Femur (tissue), 1 donor: ENCODE measurements at places on chromosomes 16 and 17.

DNA sequence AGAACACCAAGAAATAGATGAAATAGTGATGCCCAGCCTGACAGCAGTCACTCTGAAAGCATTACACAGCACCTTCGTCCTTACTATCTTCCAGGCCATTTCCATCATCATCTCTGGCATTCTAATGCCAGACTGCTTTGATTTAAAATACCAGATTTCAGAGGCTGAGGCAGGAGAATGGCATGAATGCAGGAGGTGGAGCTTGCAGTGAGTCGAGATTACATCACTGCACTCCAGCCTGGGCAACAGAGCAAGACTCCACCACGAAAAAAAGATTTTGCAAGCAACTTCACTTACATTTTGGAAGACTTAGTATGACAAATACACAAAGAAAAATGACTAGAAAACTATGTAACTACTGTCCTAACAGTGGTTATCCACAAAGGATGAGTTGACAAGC lies 244.0 kb downstream of the CPPED1 start:
- DNase-seq: no peak

DNA sequence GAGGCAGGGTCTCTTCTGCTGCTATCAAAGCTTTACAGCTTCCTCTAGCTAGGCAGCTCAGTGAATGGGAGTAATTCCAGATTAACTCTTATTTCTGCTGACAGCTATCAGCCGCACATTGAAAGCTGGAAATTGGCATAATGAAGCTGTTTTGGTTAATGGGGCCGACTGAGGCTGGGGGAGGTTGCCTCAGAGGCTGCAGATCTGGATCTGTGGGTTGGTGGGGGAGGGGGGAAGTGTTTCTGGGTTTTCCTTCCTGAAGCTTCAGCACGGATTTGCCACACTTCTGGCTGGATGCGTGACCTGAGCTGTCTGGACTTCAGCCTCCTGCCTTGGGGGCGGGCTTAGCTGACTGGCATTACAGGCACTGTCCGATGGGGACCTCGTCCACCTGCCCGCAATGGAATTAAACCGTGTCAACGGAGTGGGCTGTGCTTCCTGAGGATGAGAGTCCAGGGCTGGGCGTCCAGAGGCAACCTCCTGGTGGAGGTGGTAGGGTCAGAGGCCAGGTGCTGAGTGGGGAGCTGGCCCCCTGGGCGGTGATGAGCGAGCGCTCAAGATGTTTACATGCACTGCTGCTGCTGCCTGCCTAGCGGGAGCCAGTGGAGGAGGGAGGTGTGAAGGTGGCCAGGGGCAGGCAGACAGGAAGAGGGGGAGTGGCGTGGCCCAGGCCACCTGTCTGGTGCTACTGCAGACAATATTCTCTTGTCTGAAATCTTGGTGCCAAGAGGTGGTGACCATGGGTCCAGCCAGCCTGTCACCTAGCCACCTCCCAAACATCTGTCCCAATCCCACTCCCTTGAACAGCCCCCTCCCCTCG lies 6.7 kb upstream of the ABCC3 start:
- DNase-seq: peak; percentile 20

GRCh38 chr16:28261942-28262341 lies 30.4 kb upstream of the SBK1 start:
- peak; percentile 65 for DNase-seq

GRCh38 chr16:10728003-10728887 lies 15.4 kb upstream of the NUBP1 start:
- DNase-seq: no peak

GRCh38 chr16:48231727-48232492 lies 12.2 kb upstream of the LONP2 start:
- peak; percentile 25 for DNase-seq

GRCh38 chr17:78769196-78769773 lies 12.8 kb downstream of the CYTH1 start:
- DNase-seq: no peak

GRCh38 chr17:67576471-67577115 lies 141.1 kb upstream of the NOL11 start:
- no peak for DNase-seq
